Activated CD4-positive, alpha-beta T cell treated with anti-CD3 and anti-CD28 coated beads for 48 hours (primary cell): ENCODE measurements at places on chromosomes 1 and 21.

DNA sequence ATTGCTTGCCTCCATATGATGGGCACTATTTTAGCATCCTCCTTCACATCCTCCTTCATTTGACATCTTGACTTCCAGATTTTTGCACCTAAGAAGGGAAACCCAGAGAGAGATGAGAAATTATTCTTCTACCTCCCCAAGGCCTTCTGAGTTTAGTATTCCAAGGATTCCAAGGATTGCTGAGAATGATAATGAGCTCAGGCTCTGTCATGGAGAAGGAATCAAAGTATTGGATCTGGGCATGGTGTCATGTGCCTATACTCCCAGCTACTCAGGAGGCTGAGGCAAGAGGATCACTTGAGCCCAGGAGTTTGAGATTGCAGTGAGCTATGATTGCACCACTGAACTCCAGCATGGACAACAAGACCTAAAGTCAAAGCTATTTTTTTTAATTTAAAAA, 26.6 kb upstream of the ZNF281 start:
- no peak for DNase-seq

DNA sequence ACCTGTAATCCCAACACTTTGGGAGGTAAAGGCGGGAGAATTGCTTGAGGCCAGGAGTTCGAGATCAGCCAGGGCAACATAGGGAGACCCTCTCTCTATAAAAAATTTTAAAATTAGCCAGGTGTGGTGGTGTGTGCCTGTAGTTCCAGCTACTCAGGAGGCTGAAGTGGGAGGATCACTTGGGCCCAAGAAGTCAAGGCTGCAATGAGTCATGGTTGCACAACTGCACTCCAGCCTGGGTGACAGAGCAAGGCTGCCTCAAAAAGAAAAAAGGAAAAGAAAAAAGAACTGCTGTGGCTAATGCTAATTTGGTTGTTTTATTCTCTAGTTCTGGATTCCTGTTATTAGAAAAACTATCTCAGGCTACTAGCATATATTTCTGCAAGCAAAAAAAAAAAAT, 29.8 kb downstream of the DBT start:
- DNase-seq, result peak; percentile 6

GRCh38 chr1:233432916-233433315, 105.4 kb downstream of the MAP3K21 start:
- no peak for DNase-seq

DNA sequence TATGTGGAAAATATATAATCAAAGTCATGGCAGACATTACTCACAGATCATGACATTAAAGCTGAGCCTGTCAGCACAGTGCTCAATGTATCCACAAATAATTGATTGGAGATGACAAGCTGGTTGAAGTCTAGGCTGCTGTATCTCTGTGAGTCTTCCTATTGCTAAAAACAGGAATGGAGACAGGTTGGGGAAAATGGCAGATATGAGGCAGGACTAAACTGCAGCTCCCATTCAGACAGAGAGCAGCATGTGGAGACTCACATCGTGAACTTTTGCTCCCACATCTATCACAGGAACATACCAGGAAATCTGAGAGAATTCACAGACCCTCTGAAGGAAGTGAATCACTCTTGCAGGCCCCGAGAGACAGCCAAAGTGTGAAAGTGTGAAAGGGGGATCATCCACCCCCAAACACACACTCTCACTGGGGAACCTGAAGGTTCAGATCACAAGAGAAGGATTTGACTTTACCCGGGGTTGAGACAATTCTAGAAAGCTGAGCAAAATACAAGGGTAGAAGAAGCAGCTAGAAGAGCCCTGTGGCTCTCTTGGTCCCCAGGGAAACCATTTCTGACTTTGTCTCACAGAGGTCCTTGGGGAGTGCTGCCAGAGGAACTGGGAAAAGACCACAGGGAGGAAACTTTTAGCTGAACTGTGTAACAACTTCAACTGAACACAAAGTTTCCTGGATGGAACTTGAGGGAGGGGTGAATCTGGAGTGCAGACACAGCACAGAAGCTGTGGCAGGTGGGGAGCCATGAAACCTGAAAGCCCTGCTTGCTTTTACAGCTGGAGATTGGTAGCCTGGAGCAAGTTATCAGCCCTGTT, 173.4 kb downstream of the S1PR1 start:
- DNase-seq, result no peak

GRCh38 chr1:177355575-177355974, 184.8 kb downstream of the BRINP2 start:
- DNase-seq, result no peak

DNA sequence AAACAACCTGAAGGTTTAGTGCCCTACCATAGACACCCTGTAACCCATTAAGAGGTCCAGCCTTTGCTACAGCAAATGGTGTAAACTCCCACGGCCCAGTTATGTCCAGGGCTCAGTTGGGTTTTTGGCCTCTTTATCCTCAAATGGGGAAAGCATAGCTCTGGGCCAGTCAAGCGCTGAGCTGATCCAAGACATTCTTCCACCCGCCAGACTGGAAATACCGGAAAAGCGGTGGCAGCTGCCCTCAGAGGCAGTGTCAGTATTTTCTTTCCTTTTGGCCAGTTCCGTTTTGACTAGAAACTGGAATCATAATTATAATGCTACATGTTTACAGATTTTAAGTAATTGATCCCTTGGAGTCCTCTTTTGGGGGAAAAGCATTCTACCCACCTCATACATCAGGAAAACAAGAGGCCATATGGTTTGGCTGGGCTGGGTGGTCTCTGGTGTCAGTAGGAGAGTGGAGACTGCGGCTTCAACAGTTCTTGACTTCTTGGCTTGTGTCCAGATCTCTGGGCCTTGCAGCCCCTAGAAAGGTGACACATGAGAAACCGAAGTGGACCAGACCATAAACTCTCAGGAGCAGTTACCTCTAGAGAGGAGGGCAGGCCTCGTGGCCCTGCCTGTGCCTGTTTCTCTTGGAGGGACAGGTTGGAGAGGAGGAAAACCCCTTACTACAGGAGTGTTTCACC, 30.2 kb upstream of the CLDN14 start:
- DNase-seq, result no peak

DNA sequence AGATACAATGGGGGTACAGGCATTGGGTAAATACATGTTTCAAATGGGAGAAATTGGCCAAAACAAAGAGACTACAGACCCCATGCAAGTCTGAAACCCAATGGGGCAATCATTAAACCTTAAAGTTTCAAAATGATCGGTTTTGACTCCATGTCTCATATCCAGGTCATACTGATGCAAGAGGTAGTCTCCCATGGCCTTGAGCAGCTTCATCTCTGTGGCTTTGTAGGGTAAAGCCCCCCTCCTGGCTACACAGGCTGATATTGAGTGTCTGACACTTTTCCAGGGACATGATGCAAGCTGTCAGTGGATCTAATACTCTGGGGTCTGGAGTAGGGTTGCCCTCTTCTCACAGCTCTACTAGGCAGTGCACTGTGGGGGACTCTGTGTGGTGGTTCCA, 286.1 kb downstream of the LRRIQ3 start:
- no peak for DNase-seq

DNA sequence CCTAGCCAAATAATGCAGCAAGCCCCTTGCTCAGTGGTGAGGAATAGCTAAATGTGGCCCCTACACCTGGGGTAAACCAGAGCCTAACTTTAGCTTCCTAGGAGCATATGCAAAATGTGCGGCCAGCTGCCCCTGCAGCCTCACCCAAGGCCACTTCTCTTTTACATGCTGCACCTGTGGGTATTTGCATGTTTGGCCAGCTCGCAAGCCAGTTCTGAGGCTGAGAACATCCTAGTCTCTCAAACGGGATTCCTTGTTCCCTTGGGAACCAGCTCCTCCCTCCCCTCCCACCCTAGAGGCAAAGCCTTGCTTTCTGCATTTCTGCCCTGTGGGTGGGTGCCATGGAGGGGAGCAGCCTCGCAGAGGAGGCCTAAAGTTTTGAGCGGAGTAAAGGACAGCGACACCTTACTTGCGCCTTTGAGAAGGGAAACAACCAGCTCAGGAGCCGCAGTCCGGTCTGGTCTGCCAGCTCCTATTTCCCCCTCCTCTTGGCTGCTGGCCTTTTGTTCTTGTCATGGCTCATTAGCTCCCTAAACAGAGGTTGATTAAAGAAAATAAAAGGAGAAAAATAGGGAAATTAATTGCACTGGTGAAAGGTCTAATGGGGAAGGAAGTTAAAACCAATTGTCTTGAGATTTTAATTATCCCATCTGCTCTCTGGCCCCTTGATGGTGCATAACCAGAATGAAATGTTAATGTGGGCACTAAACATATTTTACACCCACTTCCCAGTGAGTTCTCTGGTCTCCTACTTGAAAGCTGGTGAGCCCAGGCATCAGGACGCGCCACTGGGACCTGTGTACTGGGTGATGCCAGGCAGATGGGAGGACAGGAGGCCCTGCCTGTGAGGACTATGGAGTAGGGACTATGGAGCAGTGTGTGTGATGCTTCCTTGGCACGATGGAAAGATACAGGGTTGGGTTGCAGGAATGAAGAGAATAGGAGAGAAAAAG, 68.7 kb downstream of the TEX35 start:
- no peak for DNase-seq

- DNase-seq, result no peak
Measured at GRCh38 chr1:59156526-59157199, 140.2 kb upstream of the FGGY start.

GRCh38 chr1:29393451-29393826, 157.1 kb downstream of the PTPRU start:
- DNase-seq, result no peak

DNA sequence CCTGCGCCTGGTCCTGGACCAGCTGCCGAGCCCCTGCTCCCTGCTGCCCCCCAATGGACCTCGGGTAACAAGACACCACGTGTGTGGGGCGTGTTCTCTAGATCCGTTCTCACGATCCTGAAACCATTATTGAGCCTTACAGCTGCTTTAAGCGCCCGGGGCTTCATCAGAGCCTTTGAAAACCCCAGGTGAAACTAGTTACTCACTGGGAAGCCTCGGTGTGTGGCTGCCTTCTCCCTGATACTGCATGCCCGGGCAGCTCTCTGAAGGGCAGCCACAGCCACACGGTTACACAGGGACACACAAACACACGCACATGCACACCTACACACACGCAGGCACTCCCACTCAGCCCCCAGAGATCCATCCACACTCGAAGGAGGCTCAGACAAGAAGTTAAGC, 5.3 kb downstream of the HES2 start:
- DNase-seq, result peak; percentile 69

GRCh38 chr1:98402860-98403259, 258.7 kb upstream of the SNX7 start:
- no peak for DNase-seq

- DNase-seq, result no peak
Measured at GRCh38 chr1:211812584-211812983, 18.0 kb downstream of the LPGAT1 start.

- no peak for DNase-seq
Measured at GRCh38 chr1:216587715-216588114, 135.5 kb downstream of the ESRRG start.
